ENCODE measurements at places on chromosomes 2 and 18.

- DNase-seq = no peak
Observed at GRCh38 chr2:45323344-45323743, 287.7 kb downstream of the SRBD1 start.

DNA sequence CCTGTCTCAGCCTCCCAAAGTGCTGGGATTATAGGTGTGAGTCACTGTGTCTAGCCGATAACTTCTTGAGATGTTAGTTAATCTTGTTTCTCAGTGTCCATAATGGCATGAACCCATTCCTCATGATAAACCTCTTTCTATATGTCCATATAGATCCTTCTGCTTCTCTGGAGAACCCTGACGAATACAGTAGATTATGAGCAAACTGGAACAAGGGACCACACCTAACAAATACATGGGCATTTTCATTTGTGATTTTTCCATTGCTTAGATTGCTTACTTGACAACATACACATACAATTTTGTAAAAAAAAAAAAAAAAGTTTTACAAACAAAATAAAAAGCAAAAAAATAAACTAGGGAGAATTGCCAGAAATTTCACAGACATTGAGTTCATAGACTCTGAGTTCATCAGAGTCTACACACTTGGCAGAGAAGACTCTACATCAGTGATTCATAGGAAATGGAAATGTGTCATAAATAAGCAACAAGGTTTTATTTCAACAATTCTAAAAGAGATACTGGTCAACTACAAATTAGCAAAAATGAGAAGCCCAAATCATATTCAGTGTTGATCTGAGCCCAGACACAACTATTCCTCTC lies 96.7 kb downstream of the GALR1 start:
- DNase-seq = no peak

DNA sequence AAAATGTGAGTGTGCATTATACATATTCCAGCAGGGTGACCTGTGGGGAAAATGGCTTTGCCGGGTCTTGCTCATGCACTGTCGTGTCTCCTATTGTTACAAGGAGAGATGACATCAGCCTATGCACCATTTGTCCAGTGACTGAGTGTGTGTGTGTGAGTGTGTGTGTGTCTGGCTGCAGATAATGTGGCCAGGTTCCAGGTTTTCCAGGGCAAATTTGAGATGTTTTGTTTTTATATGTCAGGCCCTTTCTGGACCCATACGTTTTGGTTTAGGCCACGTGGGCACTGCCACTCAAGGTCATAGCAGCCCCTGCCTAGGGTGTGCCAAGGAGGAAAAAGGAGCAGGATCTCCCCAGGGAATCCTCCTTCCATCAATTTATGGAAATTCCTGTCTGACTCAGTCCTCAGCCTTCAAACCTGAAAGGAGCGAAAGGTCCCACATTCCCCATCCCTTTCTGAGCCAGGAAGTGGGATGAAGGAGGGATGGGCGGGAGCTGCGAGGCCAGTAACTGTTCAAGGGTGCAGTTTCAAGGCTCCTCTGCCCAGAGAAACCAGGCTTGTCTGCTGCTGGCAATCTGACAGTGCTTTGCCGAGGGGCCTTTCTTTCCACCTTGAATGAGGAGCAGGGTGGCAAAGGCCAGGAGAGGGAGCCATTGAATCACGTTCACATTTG lies 93.0 kb upstream of the SMAD2 start:
- no peak for DNase-seq

DNA sequence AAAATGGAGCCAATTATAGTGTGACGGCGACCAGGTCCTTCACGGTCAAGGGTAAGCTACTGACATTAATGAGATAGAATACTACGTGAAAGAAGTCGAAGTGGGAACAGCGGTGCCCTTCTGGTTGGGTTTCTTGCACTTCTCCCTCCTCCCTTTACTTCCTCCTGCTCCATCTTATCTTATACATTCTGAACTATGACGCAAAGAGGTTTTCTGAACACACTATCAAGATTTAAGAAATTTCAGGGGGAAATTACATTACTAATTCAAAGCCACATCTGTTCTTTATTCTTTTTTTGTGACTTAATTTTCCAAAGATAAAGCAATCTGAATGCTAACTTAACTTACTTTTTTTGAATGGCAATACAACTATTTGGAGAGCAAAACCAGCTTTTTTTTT lies 14.8 kb upstream of the IL18R1 start:
- DNase-seq = no peak

GRCh38 chr2:7205151-7205830 lies 288.1 kb downstream of the RNF144A start:
- no peak for DNase-seq
